ENCODE measurements at places on chromosomes 7 and 10.

- no peak for DNase-seq
Observed at GRCh38 chr7:118572604-118573003, 348.1 kb downstream of the ANKRD7 start.

DNA sequence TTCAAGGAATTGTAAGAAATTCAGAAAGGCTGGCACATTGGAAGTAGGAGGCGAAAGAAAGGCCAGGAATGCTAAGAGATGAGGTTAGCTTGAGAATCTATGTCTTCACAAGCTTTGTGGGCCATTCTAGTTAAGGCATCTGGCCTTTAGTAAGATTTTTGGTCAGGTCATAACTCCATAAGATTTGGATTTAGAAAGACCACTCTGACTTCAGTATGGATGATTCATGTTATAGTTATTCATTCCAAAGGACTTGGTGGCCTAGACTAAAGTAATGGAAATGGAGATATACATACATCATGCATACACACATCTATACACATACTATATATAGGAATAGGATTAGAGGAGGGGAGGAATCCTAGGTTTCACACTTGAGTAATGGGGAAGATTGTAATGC is 77.5 kb downstream of the SEPTIN7 start:
- no peak for DNase-seq

DNA sequence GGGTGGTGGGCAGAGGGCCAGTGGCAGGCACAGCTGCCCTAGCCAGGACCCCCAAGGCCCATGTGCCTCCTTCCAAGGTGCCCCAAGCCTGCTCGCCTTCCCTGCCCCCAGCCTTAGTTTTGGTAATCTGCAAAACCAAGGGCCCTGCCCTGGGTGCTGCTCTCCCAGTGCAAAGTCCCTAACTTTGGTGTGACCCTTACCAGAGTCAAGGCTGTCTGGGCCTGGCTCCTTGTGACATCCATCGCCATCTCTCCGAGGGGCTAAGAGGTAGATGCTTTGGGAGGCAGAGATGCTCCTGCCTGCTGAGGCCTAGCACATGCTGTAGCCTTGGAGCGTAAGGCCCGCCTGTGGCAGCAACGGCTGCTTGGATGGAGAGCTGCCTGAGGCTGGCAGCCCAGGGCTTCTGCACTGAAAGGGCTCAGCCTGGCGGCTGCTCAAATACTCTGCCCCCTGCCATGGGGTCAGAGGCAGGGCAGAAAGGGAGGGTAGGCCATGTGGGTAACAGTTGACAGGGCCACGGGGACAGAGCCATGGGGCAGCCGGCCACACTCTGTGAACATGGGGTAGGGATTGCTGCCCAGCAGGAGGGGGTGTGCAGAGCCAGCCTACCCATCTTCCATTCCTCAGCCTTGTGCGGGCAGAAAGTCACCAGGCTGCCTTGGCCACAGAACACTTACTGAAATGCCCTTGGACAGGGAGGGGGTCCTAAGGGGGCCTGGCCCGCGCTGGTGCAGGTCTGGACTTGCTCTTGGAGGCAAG is 17.9 kb upstream of the MYL7 start:
- DNase-seq: no peak

DNA sequence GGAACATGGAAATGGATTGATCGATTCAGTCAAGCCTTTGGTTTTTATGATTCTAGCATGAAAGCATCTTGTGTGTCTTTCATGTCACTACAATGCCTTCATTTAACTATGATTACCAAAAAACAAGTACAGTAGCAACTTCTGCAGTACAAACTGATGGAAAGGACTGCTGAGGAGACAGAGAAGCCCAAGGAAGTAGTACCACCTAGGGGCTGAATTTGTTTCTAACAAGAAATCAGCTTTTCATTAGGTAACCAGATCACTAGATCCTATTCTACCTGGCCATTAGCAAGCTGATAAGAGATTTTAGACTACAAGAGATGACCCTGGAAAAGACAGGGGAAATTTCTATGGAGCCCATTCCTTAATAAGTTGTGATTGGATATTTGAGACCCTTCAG is 3.2 kb upstream of the IFIT1 start:
- no peak for DNase-seq

DNA sequence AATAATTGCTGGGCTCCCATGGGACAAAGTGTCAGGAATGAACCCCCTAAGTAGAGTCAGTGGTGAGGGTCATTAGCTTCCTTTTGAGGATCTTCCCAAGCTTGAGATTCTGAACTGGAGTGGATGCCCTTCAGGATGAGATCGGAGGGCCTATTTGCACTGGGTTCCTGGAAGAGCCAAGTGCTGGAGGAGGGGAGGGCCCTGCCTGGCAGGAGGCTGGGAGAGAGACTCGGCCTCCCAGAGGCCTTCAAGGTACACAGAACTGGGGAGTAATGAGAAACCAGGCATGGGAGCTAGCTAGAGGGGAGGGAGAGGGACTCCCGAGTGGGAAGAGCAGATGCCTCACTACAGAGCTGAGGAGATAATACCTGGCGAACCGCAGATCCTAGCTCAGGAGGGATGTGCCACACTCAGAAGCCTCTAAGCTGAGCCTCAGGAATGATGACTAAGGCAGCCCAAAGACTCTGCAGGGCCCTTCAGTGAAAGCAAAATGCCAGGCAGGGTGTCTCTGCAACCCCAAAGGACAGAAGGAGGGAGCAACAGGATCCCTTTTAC is 9.4 kb downstream of the PDAP1 start:
- DNase-seq: no peak

DNA sequence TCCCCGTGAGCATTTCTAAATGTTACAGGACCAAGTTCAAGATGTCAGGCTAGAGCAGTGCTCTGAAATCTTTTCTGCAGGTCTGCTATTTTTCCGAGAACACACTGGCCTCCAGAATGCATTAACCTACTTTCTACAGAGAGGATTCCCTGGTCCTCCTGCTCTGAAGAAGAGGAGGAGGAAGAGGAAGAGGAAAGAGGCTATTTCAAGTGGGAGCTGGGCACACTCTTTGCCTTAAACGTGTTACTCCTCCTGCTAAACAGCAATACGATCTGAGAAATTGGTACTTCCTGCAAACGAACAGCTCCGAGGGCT is 157.4 kb downstream of the FRMD4A start:
- DNase-seq: no peak

DNA sequence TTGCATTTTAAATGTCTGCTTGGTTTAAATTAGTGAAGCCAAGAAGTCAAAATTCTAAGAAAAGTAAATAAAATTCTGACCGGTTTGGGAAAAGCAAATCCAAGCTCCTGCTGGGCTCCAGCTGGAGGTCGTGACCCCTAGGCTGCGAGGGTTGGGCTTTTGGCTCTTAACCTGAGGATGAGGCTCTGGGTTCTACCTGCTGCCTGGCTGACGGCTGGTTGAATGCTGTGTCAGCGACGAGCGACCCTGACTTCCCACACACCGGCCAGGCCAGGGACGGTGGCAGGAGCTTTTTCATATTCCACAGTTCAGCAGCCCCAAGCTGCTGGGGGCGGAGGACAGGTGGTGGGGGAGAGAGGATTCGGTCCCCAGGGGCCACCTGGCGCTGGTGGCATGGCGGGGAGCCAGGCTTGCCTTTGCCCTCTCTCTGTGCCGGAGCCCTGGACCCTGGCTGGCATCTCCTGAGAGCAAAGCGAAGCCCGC is 843 bp upstream of the PLPP4 start:
- no peak for DNase-seq

DNA sequence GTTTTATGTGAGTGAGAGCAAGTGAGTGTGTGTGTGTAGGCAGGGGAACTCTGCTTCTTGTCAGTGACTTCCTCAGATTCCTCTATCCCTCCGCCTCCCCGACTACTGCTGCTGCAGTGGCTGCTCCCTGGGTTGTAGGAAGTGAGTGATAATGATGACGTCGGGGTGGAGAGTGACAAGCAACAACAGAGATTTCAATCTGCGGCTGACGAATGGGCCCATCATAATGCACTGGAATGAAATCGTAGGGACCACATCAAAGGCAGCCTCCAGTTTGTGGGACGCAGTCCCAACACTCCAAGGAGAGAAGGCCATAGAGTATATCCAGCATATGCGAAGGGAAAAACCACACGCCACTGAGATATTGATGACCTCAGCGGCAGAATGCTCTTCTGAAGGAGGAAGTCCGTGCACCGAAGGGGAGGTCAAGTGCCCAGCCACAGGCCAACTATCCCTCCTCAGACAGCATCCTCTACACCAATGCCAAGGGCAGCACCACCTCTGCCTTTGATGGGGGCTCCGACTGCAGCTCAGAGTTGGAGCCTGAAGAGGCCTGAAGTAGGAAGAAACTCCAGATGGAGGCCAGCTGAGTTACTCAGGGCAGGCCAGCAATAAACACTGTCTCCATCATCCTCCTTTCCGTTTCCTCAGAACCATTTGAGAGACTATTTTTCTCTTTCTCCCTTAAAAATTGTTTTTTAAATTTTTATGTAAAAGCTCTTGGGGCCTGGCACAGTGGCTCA is 11.3 kb upstream of the STMP1 start:
- no peak for DNase-seq

- no peak for DNase-seq
Observed at GRCh38 chr7:24912424-24912823, 67.6 kb downstream of the OSBPL3 start.

GRCh38 chr7:99244939-99245338 is 27.7 kb upstream of the MYH16 start:
- no peak for DNase-seq
